ENCODE measurements at places on chromosomes 3 and 15.

GRCh38 chr3:152069871-152070270 is 196.4 kb downstream of the SUCNR1 start:
- DNase-seq = no peak

DNA sequence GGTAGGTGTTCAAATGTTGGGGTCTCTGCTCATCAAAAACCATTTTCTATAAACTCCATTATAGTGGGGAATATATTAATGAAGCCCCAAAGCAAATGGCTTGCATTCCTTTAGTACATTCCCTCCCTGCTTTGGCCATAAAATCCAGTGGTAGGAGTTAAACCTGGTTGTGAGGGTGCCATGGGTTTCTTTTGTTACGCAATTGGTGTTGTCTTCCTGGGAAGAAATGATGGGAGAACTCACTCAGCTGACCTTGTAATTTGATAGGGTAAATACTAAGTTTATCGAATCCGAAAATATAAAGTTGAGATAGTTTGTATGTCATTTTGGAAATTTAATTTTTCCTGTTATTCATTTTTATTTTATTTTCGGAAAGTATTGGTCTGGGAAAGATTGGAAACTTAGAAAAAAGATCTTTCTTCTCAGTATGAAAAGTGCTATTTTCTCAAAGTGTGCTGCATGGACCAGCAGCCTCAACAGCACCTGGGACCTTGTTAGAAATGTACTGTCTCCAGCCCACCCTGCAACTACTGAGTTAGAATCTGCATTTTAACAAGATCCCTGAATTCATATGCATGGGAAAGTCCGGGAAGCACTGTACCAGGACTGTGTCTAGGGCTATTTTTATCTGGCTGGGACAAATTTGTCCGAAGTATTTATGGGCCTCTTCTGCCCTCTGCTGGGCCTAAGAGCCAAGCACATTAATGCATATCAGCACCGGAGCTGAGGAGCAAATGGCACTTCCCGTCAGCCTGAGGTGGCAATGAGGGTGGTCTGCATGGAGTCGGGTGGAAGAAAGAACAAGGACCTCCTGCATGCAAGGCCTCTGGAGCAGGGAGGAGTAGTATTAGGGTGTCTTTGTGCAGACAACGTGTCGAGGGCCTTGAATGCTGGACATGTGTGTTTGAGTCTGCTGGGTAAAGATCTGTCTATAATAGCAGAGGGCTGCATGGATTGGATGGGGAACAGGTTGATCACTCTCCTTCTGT is 54.7 kb downstream of the FAM81A start:
- peak; percentile 15 for DNase-seq

GRCh38 chr3:99499235-99500158 is 138.9 kb upstream of the COL8A1 start:
- no peak for DNase-seq

DNA sequence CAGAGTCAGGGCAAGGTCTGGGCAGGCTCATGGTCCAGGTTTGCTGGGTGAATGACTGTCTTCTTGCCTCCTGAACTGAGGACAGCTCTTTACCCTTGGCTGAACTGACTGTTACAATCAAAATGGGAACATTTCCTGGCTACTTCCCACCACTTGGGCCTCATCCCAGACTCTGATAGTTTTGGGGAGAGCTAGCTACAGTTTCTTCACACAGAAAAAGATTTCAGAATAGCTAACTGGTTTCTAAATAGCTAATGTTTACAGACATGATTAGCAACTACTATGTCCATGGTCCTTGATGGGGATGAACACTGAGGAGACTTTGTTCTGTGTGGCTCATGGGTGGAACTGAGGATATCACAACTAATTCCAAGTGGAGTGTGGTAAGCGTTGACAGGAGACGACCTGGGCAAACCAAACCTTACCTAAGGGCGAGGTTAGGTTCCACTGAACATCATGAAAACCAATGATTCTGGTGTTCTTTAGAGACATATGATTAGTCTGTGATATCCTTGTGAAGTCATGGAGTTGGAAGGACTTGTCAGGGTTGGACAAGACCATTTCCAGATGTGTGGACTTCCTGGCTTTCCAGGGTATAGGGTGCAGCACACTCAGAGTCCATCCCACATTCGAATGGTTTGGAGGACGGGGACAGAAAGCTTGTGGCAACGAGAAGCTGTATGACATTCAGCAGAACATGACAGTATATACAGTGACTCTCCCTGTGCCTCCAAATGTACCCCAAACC is 7.3 kb downstream of the ALPK3 start:
- no peak for DNase-seq

GRCh38 chr15:51097553-51098330 is 3.0 kb upstream of the TNFAIP8L3 start:
- no peak for DNase-seq

DNA sequence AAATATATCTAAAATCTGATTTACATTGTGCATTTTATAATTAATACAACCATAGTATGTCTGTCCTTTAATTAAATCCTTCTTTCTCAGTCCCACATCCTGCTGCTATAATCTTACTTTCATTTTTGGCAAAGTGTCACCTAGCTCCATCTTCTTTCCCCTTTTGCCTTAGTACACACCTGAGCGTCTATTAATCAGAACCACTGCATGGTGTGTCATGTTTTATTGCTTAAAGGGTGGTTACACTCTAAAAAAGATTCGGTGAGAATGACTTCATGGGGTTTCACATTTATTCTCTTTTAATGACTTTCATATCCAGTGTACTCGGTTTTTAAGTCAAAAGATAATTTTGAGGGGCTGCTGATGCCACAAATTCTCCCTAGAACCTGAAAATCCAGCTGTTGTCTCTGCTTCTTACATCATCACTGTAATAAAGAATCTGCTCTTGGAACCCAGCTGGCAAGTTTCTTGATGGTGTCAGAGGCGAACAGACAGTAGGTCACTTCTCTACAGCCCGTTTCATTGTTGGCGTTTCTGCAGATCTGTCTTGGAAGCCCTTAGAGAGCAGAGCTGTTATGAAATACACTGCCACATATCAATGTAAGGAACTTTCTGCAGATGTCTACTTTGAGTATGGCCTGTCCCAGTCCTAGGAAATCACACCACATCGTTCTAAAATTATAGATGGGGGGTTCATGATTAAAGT is 99.7 kb downstream of the TIGIT start:
- DNase-seq = no peak

DNA sequence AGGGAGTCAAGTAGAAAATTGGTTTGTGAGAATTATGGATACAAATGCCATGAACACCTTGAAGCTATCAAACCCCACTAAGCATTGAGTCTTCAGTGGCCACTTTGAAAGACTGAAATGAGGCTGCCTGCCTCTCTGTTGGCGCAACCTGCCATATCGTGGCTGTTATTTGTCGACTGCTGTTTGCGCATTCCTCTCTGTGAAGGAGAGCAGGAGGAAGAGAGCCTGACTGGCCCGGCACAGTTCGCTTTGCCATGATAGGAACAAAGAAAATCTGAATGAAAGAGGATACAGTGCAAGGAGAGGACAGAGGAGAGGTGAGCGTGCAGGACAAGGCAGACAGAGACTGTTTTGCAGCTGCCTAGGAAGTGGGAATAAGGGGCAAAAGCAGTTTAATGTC is 289.4 kb downstream of the RYR3 start:
- no peak for DNase-seq

DNA sequence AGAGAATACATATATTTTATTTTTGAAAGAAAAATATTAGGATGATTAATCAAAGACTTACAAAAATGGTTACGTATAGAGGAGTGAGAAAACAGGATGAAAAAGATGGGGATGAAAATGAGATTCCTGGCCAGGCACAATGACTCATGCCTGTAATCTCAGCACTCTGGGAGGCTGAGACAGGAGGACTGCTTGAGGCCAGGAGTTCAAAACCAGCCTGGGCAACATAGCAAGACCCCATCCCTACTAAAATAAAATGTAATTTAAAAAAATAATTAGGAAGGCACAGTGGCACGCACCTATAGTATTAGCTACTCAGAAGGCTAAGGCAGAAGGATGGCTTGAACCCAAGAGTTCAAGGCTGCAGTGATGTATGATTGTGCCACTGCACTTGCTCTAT is 11.9 kb downstream of the MYO9A start:
- no peak for DNase-seq

DNA sequence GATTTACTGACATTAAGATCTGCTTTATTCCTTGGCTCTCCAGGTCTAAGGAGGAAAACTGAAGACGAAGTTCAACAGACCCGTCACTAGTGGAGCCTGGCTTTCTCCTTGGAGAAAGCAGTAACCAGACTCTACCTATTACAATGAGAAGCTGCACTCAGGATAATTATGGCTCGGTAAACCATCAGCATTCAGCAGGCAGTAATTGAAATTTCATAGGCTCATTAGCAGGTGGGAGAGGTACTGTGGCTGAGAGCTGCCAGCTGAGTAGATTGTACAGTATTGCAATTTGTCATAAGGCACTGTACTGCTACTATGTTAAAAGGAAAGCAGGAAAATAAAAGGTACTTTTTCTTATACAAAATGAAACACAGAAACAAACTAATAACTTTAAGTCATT is 51.2 kb downstream of the CHAC1 start:
- DNase-seq = no peak

DNA sequence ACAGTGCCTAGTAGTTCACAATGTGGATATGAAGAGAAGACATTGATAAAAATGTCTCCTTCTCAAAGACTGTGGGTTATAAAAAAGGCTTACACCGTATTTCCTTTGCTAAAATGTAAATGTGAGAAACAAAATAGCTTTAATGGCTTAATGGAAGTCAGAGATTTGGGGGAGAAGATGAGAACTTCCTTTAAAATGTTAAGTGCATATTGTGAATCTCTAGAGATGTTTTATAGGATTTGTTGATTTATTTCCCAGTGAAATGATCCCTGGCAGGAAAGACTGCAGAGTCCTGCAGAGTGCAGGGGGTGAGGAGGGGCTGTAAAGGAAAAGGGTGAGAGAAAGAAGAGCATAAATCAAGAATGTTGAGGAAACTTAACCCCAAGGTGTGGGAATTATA is 305.1 kb downstream of the GAP43 start:
- no peak for DNase-seq

GRCh38 chr15:96992817-96993216 is 662.3 kb downstream of the NR2F2 start:
- DNase-seq = no peak

DNA sequence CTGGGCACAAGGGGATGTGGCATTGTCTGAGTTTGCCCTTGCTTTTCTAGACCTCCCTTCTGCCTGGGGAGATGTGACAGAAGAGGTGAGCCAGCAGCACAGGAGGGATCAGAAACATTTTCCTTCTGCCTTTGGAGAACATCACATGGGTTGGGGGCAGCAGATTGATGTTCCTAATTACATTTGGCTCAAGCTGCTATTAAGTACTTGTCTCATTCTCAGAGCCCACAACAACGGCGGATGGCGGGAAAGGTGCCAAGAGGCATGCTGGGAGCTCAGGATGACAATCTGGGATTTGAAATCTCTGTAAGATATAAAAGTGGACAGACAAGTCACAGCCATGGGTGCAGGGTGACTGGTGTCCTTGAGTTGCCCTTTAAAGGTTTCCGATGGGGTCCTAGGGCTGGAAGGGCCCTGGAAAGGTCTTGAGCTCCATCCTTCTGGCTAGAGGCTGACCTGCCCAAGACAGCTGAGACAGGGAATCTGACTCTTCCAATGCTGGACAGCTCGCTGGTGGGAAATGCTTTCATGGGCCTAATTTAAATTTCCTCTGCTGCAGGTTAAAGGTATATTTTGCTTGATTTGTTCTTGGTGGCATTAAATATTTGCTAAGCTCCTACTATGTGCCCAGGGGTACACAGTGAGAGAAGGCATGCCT is 2.4 kb upstream of the CORO2B start:
- DNase-seq = no peak

DNA sequence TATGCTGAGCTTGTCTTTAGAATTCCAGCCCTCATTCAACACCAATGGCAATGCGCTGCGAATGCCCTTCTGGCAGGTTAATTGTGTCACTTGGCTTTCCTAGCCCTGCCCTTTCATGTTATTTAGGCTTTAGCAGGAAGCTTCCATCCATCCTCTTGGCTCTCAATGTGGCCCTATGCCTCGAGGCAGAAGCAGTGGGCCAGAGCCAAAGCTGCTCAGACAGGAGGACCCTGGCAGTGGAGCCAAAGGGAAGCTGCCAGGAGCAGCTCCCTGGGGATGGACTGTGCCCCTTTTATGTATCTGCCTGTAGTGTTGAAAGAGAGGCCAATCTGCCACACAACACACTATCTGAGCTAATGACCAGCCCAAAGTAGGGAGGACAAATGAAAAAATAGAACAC is 376.4 kb downstream of the CTNNB1 start:
- no peak for DNase-seq

- no peak for DNase-seq
Measured at GRCh38 chr15:66503780-66504562, 684 bp downstream of the RPL4 start.

- DNase-seq = no peak
Measured at GRCh38 chr15:62021991-62022600, 38.2 kb downstream of the VPS13C start.

DNA sequence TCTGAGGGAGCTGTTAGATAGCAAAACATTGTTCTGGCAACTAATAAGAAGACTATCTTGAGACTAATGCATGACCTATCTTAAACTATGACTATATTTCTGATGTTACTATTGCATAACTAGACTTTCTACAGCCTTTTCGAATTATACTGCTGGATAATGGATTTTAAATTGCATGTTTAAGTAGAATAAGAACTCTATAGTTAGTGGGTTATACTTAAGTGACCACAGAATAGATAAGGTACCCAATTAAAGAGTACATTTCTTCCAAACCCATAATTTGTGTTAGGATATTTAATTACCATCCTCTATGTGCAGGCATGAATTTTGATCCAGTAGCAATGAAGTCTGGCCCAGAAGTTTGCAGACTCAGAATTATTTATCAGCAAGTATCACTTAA is 44.6 kb upstream of the SPPL2A start:
- no peak for DNase-seq

DNA sequence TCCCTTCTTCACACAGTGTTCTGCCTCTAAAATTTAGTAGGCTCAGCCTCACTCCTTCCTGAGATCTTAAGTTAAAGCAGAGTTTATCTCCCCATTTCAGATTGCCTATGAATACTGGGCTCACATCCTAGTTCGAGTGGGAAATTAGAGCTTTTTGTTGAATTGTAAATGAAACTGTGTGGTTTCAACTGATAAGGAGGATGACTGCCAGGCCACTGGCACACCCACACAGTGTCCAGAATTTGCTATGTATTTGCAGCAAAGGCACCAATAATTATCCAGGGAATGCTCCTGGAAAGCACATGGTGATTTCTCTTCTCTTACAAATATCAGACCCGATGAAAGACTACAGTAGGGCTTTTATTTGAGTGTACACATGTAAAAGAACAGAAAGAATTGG is 308.1 kb upstream of the COL8A1 start:
- no peak for DNase-seq

DNA sequence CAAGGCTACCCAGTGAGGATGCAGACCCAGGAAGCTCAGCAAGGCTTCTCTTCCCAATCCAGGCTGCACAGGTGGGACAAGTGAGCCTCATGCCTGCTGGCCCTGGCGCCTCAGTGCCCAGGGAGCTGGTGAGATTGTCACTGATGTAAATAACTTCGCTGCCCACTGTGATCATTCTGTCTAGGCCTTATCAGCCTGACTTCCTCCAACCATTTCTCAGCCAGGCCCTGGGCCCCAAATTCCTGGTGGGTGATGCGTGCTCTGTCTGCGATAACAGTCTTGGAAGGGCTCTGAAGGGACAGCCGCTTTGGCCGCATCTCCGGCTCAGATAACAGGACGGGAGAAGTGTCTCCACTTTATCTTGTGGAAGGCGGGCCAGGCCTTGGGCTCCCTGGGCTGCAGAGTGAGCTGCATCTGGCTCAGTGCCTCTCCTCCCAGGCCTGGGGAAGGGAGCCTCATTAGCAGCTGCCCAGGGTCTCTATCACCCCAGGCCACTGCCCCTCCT is 2.2 kb upstream of the FBLN2 start:
- no peak for DNase-seq

Measured in stimulated activated CD8-positive, alpha-beta memory T cell treated with anti-CD3 and anti-CD28 coated beads, Interleukin-4, amount 100 ng/mL, for 1 hour (primary cell).